ENCODE measurements at places on chromosomes 5 and 9.
A peak's percentile ranks its signal among the peaks of the same experiment; 100 is the strongest.

DNA sequence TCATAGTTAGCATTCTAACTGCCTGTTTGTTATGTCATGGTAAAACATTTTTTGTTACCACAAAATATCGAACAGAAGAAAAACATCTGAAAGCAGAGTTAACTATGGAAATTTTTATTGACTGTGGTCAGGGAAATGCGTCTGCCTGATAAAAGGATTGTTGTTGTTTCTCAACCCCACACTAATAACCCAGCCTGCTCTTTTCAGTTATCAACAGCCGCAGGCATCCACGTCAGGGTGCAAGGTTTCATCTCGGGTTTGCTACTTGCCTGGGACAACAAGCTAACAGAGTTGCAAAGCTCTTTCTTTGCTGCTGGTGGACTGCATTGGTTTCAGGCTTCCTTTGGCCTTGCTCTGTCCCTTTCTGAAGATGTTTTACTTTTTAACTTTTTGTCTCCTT is 969.2 kb downstream of the CDH18 start:
- DNase-seq, result no peak

DNA sequence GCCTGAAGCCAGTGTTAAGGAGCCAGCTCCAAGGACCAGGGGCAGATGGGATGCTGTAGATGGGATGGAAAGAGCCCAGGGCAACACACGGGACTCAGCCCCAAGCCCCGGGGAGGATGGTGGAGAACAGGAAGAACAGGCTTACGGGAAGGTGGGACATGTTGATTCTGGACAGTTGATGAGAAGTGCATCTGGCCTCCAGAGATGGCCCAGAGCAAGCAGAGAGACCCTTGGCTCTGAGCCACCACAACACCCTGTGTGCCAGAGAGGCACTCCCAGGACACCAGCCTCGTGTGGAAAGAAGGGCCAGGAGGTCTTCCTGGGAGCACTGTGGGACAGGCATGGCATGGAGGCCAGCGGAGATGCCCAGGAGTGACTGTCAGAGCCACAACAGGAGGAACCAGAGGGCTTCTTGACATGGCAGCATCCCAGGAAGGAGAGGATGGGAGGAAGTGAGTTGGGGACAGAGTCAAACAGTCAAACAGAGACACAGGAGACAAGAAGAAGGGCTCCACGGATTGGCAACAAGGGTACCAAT is 156.3 kb upstream of the MVB12B start:
- no peak for DNase-seq

- DNase-seq, result no peak
These were observed 16.7 kb upstream of the AJM1 start for GRCh38 chr9:136825295-136826187.

GRCh38 chr5:135332519-135333150 is 66.4 kb downstream of the MACROH2A1 start:
- no peak for DNase-seq

DNA sequence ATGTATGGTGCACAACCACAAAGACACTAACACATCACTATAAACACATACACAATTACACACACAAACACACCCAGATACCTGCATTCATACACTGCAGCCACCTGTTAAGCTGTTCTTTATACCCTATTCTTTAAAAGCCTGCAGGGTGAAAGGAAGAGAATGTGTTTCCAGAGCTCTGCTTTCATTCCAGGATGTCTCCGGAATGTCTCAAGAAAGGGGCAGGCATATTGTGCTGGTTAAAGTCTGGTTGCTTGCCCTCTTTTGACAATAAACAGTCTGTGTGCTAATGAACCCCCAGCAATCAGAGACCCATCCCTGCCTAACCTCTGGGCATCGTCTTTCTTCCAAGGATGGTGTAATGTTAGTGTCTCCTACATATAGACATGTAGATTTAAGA is 181.6 kb downstream of the EPB41L4A start:
- no peak for DNase-seq

GRCh38 chr5:62354028-62354874 is 48.2 kb downstream of the KIF2A start:
- peak; percentile 10 for DNase-seq

DNA sequence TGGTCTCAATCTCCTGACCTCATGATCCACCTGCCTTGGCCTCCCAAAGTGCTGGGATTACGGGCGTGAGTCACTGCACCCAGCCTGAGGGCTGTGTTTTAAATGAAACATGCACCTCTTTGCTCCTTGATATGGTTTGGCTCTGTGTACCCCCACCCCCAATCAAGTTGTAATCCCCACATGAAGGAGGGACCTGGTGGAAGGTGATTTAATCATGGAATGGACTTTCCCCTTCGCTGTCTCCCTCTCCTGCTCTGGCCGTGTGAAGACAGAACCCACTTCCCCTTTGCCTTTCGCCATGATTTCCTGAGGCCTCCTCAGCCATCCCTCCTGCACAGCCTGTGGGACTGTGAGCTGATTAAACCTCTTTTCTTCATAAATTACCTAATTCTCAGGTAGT is 12.5 kb upstream of the NOTCH1 start:
- DNase-seq, result no peak

DNA sequence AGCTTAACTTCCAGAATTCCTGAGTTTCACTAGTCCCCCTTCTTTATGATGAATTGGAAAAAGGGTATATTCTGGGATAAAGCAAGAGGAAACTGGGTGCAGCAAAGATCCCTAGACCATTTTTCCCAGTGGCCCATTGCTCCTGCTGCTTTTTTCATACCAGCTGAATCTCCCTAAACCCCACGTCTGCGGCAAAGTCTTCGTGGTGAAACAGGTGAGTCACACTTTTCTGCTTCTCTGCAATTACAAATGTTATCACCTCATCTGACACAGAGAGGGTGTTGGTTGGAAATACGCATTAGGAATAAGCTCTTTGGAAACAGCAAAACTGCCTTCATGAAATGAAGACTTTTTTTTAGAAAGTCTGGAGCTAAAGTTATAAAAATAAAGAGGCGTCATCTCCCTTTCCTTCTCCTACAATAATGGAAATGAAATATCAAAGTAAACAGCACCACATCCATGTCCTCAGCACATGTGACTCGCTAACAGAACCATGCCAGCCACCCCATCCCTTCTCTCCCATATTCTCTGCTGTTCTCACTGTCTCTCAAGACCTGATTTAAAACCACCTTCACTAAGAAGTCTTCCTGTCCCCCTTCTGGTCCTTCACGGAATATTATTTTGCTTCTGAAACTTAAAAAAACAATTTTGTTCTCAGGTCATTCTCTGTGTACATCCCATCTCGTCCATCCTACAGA is 39.5 kb upstream of the GLRX start:
- no peak for DNase-seq

DNA sequence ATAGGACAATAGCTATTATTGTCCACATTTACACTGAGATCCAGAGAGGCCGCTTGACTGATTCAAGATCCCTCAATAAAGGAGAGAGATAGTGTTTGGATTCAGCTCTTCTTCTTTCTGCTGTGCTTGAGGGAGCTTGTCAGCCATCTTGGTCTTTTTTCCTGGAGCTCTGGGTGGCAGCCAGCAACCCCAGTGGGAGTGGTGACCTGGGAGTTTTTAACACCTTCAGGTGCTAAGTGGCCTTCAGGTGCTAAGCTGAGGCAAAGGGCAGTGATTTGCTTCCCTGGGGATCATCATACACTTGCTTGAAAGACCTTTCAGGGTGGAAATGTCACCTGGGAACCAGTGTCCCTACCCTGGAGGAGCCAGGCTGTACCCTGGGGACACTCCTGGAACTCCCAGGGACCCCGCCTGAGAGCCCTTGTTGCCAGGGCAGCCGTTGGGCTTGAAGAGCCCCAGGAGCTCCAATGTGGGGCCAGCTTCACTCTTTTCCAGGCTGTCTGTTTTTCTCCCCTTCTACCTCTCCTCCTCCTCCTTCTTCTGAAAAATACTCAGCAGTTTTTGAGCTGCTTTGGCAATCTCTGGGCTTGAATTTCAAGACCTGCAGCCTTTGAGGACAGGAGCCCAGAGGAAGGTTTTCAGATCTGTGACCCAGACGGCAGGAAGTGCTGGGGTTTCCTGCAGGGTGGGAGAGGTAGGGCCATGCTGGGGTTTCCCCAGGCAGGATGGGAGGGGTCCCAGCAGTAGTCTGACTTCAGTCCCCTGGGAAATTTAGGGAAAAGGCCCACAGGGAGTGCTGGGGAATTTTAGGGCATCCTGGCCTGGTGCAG is 59.7 kb downstream of the FGF18 start:
- DNase-seq, result no peak

GRCh38 chr5:90602681-90603080 is 44.1 kb downstream of the ADGRV1 start:
- DNase-seq, result no peak

GRCh38 chr5:172721455-172722326 is 49.3 kb downstream of the DUSP1 start:
- no peak for DNase-seq

- DNase-seq, result no peak
These were observed 53.7 kb downstream of the PAX5 start for GRCh38 chr9:36980148-36980974.

- no peak for DNase-seq
These were observed 4.8 kb upstream of the PLGRKT start for GRCh38 chr9:5442400-5443011.

DNA sequence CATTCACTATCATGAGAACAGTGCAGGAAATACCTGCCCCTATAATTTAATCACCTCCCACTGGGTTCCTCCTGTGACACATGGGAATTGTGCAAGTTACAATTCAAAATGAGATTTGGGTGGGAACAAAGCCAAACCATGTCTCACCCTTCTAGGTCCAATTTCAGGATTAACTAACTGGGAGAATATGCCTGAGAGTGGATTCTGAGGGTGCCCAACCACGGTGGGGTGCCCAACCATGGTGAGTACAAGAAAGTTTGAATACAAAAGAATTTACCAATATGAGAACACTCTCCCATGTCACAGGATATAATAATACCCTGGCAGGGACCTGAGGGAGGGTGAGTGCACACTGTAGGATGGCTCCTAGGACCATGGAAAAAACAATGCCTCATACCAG is 17.2 kb upstream of the GDA start:
- no peak for DNase-seq

GRCh38 chr9:121662891-121663580 is 11.6 kb downstream of the DAB2IP start:
- no peak for DNase-seq

- no peak for DNase-seq
These were observed 5.4 kb downstream of the LSM11 start for GRCh38 chr5:157748760-157749461.
